Stimulated activated CD8-positive, alpha-beta memory T cell treated with anti-CD3 and anti-CD28 coated beads, Interleukin-4, amount 100 ng/mL, for 48 hours (primary cell): ENCODE measurements at places on chromosomes 3 and 15.

DNA sequence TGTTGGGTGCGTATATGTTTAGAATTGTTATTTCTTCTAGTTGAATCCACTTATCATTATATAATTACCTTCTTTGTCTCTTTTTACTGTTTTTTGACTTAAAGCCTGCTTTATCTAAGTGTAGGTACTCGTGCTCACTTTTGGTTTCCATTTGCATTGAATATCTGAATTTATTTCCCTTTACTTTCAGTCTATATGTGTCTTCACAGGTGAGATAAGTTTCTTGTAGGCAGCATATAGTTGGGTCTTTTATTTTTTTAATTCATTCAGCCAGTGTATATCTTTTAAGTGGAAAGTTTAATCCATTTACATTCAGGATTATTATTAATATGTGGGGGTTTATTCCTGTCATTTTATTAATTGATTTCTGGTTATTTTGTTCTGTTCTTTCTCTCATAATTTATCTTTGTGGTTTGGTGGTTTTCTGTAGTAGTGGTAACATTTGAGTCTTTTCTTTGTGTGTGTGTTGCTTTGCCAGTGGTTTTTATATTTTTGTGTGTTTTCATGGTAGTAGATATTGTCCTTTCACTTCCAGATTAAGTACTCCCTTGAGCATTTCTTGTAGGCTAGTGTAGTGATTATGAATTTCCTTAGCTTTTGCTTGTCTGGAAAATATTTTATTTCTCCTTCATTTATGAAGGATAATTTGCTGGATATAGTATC, 27.3 kb downstream of the STT3B start:
- no peak for DNase-seq

DNA sequence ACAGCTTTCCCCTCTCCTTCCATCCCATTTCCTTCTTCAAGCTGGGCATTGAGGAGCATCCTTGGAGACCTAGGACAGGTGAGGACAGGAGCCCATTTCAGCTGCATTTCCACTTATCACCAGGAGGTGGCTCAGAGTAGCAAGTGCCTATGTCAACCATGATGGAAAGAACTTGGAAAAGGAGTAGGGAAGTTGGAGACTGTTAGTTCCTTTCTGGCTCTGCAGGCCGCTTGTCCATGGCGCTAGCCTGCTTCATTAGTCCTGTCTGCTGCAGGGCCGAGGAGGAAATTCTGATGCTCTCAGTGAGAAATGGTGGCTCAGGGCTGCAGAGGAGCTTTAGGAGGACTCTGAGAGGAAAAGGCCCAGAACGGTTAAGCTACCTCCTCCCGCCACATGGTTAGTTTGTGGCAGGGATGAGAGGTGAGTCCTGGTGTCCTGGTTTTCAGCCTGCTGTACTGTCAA, 7.0 kb upstream of the CD276 start:
- peak; percentile 65 for DNase-seq

GRCh38 chr15:41048397-41048796, 67.7 kb downstream of the INO80 start:
- DNase-seq, result no peak

GRCh38 chr15:71599418-71600151, 210.8 kb upstream of the NR2E3 start:
- DNase-seq, result no peak

- no peak for DNase-seq
Measured at GRCh38 chr3:124372775-124373174, 357.5 kb upstream of the UMPS start.

DNA sequence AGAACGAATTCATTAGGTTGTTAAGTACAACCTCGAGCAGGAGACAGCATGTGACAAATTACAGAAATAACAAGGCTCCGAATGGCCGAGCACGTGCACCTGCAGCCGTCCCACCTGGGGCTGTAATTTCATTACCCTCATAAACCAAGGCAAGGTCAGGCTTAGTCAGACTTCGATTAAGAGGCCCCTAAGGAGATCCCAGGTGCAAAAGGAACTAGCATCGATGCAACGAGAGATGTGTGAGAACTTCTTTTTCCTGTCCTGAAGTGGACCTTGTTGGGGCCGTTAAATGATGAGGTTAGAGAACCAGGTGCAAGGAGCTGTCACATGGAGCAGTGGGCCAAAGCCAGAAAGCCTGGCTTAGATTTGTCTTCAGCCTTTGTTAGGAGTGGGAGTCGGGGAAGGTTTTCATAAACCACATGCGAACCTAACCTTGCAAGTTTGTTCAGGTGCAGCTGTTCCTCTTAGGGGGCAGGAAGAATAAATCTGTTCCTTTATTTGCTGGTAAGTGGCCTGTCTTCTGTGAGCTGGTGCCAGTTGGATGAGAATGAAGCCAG, 559.9 kb upstream of the MCTP2 start:
- DNase-seq, result no peak

DNA sequence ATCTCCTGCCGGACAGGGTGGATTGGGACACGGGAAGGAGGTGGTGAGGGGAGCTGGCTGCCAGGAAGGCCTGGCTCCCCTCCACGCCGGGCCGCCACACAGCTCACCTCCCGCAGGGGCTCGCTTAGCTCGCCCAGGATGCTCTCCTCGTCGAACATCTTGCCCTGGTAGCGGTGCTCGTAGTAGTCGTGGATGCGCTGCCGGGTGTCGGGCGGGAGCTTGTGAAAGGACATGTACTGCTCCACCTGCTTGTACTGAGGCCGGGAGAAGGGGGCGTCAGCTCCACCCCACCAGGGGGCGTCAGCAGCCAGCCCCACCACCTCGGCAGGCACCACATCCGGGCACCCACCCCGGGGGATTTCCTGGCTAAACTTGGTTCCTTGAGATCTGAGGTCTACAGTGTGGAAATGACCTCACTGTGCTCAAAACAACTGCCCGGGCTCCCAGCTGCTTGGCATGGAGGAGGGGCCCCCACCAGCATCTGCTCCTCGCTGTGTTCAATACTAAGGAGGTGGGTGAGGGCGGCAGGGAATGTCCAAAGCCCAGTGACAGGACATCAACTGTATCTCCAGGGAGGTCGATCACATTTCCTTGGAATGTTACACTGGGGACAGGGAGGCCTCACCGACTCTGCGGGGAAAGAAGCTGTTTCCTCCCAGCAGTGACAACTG, 43.4 kb downstream of the HCN4 start:
- DNase-seq, result peak; percentile 33

- no peak for DNase-seq
Measured at GRCh38 chr3:37709946-37710640, 151.6 kb upstream of the CTDSPL start.

- no peak for DNase-seq
Measured at GRCh38 chr3:120040813-120041377, 53.4 kb downstream of the GSK3B start.

DNA sequence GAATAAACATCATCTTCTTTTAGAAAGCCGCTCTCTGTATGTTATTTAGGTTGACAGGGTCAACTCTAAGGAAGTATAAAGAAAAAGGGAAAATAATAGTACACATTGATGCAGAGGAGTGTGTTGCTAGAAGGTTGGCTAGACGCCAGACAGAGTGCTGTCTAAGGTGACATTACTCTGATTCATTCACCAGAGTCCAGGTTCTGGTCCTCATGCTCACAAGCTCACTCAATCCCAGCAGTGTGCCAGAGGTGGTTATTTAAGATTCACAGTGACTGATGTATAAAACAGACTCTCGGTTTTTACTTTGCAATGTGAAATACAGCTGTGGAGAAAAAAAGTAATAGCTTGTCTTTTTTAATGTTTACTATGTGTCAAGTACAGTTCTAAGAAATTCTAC, 1.7 kb downstream of the CFAP44 start:
- no peak for DNase-seq

- no peak for DNase-seq
Measured at GRCh38 chr3:144894576-144894975, 923.0 kb downstream of the DIPK2A start.

DNA sequence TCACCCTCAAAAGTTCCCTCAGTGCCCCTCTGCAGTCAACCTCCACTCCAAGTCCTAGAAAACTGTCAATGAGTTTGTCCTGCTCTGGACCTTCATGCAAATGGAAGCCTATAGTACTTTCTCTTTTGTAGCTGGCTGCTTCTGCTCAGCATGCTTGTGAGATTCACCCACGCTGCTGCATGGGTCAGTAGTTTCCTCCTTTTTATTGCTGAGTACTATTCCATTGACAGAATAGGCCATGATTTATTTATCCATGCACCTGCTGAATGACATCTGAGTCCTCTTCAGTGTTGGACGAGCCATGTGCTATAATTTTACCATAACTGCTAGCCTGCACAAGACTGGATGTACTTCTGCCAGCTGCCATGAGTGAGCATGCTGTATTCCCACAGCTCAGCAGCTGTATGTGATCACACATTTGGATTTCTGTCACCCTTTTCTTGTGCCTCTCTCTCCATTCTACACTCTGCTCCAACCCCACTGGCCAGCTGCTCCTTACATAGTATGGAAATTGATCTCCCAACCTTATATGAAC, 26.3 kb downstream of the CDCP1 start:
- DNase-seq, result no peak

DNA sequence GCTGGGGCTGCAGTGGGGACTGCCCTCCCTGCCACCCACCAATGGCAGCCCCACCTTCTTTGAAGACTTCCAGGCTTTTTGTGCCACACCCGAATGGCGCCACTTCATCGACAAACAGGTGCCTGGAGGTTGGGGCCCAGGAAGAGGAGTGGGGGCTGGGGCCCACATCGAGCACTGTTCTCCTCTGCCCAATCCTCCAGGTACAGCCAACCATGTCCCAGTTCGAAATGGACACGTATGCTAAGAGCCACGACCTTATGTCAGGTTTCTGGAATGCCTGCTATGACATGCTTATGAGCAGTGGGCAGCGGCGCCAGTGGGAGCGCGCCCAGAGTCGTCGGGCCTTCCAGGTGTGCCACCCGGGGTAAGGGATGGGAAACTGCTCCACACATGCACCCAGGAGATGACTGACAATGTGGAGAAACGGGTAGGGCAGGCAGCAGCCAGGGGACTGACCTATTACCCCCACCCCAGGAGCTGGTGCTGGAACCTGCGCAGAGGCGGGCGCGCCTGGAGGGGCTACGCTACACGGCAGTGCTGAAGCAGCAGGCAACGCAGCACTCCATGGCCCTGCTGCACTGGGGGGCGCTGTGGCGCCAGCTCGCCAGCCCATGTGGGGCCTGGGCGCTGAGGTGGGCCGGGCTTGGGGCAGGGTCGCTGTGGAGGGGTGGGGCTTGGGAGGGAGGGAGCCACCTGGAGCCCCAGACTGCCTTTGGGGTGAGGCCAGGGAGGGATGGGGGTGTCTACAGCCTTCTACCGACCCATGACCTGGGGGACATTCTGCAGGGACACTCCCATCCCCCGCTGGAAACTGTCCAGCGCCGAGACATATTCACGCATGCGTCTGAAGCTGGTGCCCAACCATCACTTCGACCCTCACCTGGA, 22.9 kb downstream of the NBEAL2 start:
- DNase-seq, result no peak

DNA sequence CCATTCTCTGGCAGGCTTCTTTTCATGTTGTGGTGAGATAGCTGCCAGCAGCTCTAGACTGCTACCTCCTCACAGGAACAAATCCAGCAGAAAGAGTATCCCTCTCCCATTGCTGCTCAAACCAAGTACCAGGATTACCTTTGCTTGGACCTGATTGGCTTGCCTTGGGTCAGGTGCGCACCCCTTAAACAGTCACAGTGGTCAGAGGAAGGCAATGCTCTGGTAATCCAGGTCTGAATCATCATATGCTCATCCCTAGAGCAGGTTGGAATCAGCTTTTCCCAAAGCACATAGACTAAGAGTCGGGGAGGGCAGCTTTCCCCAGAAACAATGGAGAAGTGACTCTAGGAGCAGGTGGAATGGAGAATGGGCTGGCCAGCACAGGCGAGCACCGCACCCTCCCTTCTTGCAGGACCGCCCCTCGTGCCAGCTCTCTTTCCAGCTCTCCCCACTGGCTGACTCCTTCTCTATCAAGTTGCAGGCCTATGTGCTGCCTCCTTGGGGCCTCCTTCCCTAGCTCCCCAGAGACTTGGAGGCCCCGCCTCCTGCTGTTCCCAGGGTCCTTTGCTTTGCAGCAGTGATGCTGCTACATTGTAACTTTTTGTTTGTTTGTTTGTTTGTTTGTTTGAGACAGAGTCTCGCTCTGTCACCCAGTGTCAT, 29.9 kb upstream of the ADPGK start:
- DNase-seq, result no peak

DNA sequence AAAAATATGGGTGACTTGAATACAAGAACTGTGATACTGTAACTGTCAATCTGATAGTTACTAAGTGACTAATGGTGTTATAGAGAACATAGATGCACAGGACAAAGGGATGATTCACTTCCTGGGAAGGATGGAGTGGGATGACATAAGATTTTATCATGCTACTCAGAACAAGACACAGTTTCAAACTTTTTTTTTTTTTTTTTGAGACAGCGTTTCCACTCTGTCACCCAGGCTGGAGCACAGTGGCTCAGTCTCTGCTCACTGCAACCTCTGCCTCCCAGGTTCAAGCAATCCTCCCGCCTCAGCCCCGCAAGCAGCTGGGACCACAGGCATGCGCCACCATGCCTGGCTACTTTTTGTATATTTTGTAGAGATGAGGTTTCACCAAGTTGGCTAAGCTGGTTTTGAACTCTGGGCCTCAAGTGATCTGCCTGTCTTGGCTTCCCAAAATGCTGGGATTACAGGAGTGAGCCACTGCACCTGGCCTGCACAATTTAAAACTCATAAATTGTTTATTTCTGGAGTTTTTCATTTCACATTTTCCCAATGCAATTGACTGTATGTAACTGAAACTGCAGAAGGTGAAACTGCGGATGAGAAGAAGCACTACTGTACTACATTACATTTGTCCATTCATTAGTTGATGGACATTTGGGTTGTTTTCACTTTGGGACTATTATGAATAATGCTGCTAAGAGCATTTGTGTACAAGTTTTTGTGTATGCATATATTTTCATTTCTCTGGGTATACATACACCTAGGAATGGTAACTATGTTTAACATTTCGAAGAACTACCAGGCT, 40.6 kb downstream of the ADIPOQ start:
- peak; percentile 68 for DNase-seq

GRCh38 chr3:71258116-71258515, 325.4 kb downstream of the FOXP1 start:
- DNase-seq, result peak; percentile 16

DNA sequence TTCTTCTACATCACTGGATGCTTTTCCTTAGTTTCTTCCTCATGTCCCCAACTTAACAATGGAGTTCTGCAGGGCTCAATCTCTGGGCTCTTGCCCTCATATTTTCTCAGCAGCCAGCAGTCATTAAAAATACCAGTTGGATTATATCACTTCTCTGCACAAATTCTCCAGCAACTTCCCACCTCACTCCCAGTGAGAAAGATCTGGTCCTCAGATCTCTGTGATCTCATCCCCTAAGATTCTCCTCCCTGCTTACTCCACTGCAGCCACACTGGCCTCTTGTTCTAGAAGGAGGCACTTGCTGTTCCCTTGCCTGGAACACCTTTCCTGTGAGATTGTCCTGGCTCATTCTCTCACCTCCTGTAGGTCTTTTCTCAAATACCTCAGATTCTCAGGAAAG, 6.1 kb downstream of the ERICH6 start:
- DNase-seq, result no peak

GRCh38 chr15:101504373-101504772, 14.9 kb upstream of the PCSK6 start:
- no peak for DNase-seq

DNA sequence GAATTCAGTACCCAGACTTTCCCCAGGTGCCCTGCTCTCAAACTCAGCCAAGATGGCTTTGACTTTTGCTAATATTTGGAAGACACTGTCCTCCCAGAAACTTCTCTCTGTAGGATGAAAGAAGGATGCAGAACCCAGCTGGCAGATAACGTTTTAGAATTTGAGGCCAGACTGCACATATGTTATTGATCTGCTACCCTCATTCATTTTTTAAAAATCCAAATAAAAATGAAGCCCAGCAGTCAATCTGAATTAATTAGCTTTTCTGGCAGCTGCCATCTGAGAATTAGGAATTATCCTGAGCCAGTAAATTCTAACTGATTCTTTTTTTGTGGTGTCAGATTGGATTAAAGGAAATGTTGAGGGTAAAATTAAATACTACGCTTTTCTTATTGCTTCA, 236.6 kb downstream of the PLCL2 start:
- DNase-seq, result no peak
